ENCODE measurements at places on chromosomes 6 and 20.
A peak's percentile ranks its signal among the peaks of the same experiment; 100 is the strongest.

- peak; percentile 94 for DNase-seq
Measured at GRCh38 chr6:25050356-25050755, 114.6 kb upstream of the RIPOR2 start.

GRCh38 chr20:9407805-9408421 is 106.5 kb upstream of the LAMP5 start:
- peak; percentile 74 for DNase-seq

- DNase-seq = peak; percentile 20
Measured at GRCh38 chr6:21595285-21596144, 2.0 kb downstream of the SOX4 start.

DNA sequence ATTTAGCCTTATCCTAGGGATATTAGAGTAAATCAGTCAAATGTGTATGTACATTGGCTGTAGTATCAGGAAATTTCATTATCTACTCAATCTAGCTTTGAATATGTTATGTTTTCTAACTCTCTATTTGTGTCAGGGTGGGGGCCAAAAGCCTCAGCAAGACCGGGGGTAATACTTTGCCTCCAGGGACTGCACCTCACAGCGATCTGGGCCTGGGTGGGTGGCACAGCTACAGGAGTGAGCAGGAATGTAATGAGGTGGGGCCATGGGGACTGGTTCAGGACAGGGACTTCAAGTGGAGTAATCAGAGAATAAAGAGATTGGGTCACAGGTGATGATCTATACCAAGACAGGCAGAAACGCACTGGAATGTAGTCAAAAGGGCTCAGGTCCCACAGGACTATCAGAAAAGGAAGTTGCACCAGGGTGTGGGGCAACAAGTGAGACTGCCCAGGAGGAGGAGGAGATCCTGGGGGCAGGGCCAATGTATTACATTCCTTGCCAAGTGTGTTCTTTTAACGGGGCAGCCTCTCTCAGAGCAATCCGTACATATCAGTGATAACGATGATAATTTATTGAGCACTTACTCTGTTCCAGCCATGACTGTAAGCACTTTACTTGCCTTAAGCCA is 54.0 kb downstream of the PIGU start:
- DNase-seq = no peak

DNA sequence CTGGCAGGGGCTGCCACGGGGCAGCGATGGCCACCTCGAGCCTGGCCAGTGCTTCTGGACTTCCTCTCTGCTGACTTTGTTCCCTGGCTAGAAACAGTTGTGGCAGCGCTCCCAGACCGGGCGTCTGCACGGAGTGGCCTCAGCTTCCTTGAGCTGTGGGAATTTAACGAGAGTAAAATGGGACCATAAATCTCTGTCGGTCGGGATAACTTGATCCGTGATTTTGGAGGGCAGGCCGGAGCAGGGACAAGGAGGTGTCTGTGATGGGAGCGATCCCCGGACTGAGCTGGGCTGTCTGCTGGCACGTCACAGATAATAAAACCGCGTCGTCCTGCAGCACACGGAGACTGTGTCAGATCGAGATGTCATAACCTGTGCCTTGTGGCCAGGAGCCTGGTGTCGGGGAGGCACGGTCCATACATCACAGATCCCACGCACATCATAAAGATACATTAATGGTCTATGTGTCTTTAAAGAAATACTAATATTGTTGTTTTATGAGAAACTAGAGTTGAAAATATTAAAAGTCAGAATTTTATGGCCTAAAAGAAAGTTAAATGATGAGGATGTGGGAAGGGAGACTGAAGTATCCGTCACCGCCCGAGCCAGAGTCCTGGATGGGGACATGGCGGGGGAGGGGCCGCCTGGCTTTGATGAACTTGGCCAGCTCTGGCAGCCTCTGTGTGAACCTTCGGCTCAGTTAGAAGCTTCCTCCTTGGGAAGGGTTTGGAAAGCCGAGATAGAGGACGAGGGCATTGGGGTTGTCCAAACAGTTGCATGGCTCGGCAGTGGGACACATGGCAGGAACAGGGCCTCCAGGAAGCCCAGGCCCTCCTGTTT is 6.5 kb upstream of the RBBP8NL start:
- no peak for DNase-seq

DNA sequence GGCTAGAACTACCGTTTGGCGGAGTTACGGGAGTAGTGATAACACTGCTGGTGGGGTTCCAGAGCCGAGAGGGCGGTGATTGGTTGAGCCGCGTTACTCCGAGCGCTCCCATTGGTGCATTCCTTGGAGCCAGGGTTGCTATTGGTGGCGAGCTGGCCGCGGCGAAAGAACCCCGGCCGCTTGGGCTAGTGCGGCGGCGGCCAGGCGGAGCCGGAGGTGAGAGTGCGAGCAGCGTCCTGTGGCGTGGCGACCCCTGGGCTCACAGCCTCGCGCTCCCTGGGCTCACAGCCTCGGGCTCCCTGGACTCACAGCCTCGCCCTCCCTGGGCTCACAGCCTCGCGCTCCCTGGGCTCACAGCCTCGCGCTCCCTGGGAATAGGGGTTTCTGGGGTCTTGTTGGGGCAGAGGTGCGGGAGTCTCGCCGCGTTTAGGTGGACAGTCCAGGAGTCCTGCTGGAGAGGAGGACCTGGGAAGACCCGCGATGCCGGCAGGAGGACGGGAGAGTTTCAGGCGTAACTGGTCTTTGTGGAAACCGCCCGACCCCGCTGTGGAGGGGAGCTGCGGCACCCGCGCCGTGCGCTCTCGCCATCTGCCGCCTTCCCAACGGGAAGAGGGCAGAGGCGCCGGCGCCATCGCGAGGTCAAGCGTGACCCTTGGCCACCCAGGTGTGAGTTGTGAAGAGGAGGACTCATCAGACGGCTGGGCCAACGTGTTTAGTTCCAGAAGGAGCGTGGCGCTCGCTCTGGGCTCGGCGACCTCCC is 12.2 kb downstream of the PRDM13 start:
- no peak for DNase-seq

DNA sequence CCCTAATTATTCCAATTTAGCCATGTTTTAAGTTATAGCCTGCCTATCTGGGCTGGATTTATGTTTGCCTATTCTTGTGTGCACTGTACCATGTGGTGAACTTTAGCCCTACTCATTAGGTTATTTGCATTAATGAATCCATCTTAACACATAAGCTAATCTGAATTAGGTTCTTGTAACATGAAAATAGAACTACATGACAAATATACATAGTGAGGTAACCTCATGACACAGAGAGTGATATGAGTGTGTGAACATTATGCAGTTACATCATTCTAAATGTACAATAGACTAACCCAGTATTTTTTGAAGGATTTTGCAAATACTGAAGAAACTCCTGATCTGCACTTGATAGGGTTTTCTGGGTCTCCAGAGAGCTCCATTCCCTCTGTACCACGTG is 733.7 kb upstream of the CITED2 start:
- no peak for DNase-seq

DNA sequence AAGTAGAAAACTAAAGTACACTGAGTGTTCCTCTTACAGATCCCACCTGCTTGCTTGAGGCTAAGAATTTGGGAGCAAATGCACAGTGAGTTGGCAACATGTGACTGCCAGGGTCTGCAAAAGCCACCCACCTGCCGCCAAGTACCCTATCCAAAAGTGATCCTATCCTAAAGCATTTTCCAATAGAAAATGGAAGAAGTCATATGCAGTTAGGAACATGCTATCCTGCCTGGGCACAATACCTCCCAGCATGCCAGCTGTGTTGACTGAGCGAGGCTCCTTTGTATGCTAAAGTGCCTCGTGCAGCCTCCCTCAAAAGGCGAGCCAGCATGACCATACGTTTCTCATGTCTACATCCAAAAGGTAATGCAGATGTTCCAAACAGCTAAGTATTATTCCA is 52.7 kb downstream of the TRAF3IP2 start:
- no peak for DNase-seq

DNA sequence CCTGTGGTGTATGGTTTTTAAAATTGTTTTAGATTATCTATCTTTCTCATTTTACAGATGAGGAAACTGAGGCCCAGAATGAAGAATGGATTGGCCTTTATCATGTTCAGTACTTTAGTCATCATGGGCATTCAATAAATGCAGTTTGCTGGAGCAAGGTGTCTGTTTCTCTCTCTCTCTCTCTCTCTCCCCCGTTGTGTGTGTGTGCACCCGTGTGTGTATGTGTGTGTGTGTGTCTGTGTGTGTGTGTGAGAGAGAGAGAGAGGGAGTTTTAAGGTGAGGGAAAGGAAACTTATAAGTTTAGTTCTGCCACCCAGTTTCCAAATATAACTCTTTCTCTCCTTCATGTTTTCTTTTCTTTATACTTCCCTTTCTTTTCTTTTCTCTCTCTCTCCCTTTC is 62.4 kb downstream of the CTNNBL1 start:
- DNase-seq = no peak

DNA sequence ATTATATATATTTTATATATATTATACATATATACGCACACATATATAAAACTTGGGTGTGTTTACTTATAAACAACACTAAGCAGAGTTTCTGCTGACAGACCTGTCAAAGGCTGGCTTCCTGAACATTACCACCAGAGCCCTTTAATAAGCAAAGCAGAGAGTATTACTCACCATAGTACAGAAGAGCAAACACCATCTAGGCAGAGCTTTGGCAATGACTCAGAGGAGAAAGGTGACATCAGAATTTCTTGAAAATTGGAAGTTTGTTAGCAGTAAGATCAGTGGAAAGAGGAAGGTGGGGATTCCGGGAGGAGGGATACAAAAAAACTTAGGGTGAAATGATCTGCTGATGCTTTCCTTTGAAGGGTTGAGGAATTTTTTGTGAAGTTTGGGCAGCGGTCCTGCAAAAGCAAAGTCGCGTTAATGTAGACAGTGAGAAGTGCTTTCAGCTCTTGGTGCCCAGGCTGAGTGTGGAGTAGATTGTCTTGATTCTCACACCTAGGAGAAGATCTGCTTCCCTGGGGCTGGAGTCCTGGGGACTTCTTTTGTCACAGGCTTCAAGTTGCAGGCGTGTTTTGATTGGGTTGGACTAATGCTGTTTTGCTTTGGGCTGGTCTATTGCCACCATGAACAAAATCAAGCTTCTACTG is 109.6 kb upstream of the BACH2 start:
- DNase-seq = peak; percentile 76

DNA sequence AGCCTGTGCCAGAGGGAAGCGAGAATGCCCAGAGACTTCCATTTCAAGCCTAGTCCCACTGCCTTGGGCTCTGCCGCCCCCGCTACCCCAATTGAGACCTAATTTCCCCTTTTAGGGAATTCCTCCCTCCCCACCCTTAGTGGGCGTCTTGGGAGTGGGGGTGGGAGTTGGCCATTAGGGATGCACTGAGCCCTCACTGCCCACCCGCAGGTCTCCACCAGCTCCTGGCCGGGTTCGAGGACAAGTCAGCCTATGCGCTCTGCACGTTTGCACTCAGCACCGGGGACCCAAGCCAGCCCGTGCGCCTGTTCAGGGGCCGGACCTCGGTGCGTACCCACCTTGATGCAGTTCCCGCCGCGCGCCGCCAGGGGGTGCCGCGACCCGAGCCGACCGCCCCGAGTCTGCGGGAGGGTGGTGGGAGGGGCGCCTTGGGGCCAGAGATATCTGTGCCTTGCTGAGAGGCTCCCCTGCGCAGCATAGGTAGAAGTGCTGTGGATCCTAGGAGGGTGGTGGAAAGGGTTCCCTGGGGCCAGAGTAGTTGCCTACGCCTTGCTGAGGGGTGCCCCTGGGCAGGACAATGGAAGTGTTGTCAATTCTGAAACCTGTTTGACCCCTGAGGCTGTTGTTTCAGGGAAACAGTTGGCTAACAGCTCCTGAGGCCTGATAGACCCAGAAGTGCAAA is 9.2 kb downstream of the ITPA start:
- DNase-seq = peak; percentile 36

Data from fibroblast of skin of abdomen (primary cell).